ENCODE measurements at places on chromosomes 16 and 17.

DNA sequence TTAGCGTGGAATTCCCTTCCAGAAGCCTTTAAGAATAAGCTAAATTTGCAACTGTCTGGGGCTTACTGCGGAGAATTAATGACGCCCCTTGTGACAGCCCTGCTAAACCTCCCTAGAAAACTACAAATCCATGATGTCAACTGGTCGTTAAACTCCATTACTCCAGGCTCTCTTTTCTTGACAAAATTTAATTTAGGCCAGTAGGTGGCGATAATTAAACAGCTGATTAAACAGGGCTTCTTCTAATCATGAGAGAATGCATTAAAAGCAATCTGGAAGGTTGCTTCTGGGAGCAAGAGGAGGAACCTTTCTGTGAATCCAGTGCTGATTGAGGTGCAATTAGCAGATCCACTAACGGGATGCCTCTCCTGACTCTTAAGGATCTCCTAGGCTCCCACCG, 8.1 kb upstream of the NLRP1 start:
- DNase-seq = no peak

GRCh38 chr17:73519714-73520368, 124.4 kb downstream of the SDK2 start:
- no peak for DNase-seq

GRCh38 chr16:80174416-80174815, 366.4 kb upstream of the DYNLRB2 start:
- DNase-seq = no peak

DNA sequence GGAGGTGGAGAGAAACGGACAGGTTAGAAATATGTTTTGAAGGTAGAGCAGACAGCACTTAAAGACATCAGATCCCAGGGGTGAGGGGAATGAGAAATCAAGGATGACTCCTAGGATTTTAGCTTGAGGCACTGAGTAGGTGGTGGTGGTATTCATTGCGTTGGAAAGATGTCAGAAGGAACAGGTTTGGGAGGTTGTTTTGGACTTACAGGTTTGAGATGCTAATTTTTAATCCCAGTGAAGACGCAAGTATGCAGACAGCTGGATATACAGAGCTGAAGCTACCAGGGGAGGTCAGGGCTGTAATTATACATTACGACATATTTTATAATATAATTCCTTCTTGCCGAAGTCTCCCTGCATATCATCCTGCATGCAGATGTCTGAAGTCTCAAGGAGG, 433.3 kb downstream of the XYLT1 start:
- no peak for DNase-seq

- no peak for DNase-seq
Observed at GRCh38 chr17:32264140-32264799, 1.4 kb upstream of the RHBDL3 start.

- no peak for DNase-seq
Observed at GRCh38 chr17:9577373-9577709, 899 bp downstream of the CFAP52 start.

- no peak for DNase-seq
Observed at GRCh38 chr16:15604460-15605440, 38.2 kb downstream of the MARF1 start.

GRCh38 chr17:67682196-67682595, 35.5 kb upstream of the NOL11 start:
- DNase-seq = no peak

GRCh38 chr17:69761767-69762321, 313.2 kb upstream of the KCNJ16 start:
- no peak for DNase-seq

DNA sequence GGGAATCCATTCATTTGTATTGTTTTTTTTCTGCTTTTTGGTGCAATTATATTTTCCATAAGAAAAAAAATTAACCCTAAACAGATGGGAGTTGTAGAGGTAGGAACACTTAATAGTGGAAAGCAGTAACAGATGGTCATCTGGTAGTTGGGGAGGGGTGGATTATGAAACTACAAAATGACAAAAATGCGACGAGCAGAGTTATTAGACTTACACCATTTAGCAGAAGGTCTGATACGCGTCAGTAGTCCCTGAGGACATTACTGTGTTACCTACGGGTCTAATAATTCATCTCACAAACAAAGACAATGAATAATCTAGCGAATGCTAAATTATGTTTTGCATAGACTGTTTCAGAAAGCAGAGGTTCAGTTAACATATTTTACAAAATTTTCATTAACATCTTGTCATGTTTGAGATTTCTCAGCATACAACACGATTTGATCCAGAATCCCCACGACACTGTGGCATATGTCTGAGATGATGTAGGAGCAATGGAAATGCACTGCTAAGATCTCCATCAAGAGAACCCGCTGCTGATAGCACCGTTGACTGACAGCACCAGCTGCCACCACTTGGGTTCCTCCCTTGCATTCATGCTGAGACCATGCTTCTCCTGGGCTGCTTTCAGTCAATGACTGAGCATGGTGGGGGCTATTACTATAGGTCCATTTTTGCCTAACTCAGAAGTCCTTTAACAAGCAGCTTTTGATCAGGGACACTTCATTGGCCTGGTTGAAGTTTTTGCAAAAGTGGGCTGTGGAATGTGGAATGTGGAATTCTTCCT, 182.2 kb upstream of the CPHXL start:
- DNase-seq = no peak

GRCh38 chr16:11389631-11390565, 44.6 kb downstream of the RMI2 start:
- DNase-seq = no peak

DNA sequence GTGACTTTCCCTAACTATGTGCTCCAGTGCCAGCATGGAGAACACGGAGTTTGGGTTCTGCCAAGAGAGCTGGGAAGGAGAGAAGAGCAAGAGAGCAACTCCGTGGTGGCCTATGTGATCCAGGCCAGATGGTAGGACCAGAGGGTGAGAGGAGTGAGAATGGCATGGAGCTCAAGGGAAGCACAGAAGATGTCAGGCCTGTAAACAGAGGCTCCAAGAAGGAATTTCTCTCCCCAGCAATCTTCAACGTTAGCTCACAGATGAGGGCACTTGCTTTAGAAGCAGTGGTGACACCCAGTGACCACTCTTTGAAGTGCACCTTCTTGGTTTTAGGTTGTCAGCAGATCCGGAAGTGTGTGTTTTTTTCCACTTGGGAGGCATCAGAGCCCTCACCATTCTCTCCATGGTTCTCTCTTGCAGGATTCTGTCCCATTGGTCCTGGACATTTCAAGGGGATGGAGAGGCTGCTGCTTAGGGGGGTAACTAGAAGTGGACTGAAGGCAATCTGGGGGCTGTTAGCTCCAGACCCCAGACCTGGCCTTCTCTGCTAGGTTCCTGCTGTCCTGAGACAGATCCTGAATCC, 18.1 kb upstream of the TMEM98 start:
- DNase-seq = peak; percentile 27

- DNase-seq = no peak
Observed at GRCh38 chr17:2904135-2904534, 107.9 kb downstream of the RAP1GAP2 start.

GRCh38 chr17:8393470-8394231, 4.0 kb downstream of the RNF222 start:
- no peak for DNase-seq

GRCh38 chr16:66904846-66905632, 13.6 kb downstream of the CDH16 start:
- no peak for DNase-seq

DNA sequence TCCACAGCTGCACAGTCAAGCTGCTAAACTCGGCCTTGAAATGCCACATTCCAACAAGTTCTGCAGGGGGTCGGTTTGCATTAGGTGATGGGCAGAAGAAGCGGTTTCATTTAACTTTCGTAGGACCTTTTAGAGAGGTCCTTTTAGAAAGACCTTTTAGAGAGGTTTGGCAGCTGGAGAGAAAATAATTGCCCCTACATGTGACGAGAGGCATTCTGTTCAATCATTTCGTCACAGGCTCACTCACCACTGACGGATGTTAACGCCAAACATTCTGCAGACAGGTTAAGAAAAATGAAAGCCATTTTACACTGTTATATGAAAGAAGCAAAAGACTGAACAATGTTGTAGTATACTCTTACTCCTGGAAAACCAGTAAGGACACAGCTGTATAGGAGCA, 76.5 kb upstream of the ZNF423 start:
- no peak for DNase-seq

- no peak for DNase-seq
Observed at GRCh38 chr16:85265161-85265784, 153.0 kb upstream of the CIBAR2 start.

GRCh38 chr16:48317026-48317425, 68.2 kb downstream of the SIAH1 start:
- no peak for DNase-seq

- DNase-seq = no peak
Observed at GRCh38 chr16:68281368-68282063, 17.2 kb downstream of the SLC7A6 start.

DNA sequence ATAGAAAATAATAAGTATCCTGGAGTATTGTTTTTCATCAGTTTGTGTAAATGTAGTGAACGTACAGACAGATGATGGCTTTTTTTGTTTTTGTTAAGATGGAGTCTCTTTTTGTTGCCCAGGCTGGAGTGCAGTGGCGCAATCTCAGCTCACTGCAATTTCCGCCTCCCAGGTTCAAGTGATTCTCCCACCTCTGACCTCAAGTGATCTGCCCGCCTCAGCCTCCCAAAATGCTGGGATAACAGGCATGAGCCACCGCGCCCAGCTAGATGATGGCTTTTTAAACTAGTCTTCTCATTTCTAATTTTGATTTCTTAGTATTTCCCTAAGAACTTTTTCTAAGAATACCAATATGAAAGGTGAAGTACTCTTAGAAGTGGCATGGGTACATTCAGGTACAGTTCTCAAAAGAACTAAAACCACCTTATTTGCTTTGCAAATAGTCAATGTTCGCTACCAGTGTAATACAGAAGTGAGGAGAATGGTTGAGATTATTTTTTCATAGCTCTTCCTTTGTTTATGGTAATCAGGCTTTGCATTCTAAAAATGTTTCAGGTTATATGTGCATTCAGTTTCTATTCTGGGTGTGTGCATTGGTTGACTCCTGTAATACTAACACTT, 34.2 kb downstream of the TTC19 start:
- no peak for DNase-seq

GRCh38 chr16:14487579-14487978, 142.5 kb downstream of the PARN start:
- no peak for DNase-seq

DNA sequence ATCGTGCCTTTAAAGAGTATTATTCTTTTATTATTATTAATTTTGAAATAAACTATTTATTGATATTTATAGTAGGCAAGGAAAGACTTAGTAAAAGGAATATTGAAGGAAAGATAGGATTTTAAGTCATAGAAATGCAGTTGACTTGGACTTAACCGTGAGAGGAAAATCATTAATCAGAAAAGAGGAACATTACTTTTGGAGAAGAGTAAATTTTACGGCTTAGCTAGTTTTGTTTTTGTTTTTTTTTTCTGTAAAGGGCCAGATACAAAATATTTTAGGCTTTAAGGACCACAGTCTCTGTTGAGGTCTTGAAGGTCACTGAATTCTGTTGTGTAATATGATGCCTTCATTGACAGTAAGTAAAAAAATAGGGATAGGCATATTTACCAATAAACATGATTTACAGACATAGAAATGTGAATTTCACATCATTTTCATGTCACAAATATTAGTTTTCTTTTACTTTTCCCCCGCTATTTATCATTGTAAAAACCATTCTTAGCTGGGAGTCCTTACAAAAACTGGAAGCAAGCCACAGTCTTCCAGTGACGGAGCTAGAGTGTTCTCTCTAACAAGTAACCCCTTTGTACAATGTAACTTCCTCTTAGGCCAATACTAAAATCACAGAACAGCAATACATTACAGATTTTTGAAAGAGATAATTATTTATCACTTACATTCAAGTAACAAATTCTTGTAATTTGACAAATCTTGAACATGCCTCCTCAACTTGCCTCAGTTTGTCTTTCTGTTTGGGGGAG, 2.3 kb upstream of the KCNJ16 start:
- DNase-seq = no peak

- no peak for DNase-seq
Observed at GRCh38 chr17:29555840-29556239, 11.0 kb downstream of the ABHD15 start.

GRCh38 chr17:73933871-73934270, 269.6 kb upstream of the RPL38 start:
- DNase-seq = no peak

DNA sequence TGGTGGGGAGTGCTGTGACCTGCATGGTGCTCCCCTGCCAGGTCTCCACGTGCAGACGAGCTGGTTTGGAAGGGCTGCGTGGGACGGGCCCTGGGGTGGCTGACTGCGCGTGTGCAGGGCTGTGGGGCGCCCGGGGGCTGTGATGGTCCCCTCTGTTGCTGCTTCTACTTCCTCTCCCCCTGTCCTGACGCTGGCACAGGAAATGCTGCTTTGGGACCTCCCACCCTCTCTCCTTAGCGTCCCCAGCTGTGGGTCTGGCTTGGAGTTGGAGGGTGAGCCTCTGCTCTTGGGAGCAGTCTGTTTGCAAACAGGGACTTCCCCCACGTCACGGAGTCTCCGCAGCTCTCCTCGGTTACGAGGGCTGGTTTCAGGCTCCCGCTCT, 35.2 kb downstream of the TSC2 start:
- DNase-seq = no peak

DNA sequence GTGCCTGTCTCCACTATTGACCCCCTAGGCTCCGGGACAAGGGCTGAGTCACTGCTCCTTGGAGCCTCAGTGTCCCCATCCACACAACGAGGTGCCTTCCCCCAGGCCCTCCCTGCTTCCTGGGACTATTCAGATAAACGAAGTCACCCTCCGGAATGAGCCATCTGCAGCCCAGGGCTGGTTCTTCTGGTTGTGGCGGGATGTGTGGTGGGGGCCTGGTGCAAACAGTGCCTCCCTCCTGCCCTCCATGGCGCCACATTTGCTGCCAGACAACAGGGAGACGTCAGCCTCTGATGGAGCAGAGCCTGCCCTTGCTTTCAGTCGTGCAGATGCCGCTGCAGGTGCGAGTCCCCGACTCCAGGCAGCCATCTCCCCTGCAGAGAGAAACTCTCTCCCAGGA, 5.1 kb upstream of the KRT16 start:
- DNase-seq = no peak

- no peak for DNase-seq
Observed at GRCh38 chr16:19613834-19614233, 58.3 kb downstream of the VPS35L start.

GRCh38 chr17:59490216-59490615, 75.2 kb upstream of the DHX40 start:
- no peak for DNase-seq
